Umbilical cord (tissue), 2 donors: ENCODE measurements at places on chromosomes 5 and 9. TPM values are rescaled to one million over a fixed set of nuclear protein-coding genes. Genes with fewer than 3 reads are reported as not detected.

GRCh38 chr9:116516456-116516855 lies 170.6 kb upstream of the TRIM32 start:
- DNase-seq: no peak

DNA sequence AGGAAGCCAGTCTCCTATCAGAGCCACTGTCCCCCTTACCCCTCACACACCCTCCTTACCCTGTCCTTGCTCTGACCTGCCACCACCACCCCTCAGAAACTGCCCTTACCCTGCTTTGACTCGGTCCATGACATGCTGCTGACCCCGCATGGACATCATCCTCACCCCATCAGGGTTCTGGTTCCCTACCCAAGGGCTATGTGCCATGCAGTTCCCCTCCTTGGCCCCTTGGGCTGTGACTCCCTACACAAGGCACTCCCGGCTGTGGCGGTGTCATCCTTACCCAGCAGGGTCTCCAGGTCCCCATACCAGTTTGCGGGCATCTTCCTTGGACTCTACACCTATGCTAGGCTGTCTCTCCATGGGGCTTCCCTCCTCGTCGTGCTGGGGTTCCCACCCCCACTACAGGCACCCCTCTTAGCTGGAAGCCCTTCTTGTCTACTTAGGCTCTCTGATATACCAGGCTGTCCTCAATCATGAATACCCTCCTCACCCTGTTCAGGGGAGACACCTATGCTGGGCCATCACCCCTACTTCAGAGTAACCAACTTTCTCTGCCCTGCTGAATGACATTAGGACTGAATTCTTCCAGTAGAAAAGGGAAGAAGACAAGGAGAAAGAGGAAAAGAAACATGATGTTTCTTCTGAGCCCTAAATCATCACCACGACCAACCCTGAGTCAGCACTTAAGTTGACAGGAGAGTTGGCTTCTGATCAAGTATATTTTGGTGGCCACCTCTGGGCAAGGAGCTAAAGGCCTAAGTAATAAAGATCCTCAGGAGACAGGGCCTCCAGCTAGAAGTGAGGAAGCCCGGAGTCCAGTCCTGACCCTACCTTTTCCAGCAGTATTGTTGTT lies 115.2 kb downstream of the GCNT1 start:
- DNase-seq: no peak

GRCh38 chr5:16784843-16785791 lies 151.0 kb downstream of the MYO10 start:
- no peak for DNase-seq

- no peak for DNase-seq
These were observed 22.3 kb downstream of the IRX2 start for GRCh38 chr5:2729189-2729588.

DNA sequence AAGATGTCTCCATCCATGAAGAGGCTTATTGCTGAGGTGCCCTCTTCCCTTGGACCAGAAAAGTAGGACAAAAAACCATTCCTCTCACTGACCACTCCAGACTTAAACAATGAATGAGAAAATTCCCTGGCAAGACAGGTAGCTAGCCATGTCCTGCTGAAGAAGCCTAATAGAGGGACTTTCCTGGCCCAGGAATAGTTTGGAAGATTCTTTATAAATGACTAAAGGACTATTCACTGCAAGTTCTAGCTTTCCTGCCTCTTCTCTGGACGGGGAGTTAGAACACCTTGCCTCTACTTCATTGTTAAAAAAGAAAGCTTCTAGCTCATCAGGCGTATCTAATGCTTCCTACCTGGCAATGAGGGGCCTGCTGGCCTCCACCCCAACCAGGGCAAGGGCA lies 153.6 kb downstream of the NR3C1 start:
- no peak for DNase-seq

DNA sequence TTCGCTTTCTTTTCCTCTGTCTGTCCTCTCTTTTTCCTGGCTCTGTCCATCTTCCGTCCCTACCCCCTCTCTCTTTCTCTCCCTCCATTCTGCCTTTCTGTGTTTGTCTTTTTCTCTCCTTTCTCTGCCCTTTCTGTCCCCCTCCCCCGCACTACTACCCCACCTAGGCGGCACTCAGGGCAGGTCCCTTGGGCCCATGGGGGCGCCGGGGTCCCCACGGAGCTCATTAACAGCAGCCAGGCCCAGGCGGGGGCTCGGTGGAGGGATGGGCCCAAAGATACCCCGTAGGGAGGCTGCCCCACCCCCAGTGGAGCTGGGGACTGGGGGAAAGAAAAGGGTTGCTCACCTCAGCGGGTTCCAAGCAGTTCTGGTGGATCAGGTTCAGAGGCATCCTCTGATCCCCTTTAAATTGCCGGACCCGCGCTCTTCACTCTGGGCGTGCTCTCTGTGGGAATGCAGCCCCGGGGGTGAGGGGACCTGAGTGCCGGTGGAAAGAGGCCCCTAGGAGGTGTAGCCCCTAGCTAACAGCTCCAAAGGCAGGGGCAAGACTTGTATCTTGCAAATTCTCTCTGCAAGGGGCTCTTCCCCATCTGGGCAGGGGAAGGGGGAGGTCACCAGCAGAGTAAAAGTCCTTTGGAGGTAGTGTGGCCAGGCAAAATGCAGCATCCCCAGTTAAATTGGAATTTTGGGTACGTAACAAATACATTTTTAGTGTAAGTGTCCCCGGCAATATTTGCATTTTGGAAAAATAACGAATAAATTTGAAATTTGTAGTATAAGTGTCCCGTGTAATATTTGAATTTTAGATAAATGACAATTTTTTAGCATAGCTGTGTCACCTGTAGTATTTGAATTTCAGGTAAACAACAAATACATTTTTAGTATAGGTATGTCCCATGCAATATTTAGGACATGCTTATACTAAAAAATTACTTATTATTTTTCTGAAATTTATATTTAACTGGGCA lies 7.4 kb downstream of the LHX2 start:
- no peak for DNase-seq

DNA sequence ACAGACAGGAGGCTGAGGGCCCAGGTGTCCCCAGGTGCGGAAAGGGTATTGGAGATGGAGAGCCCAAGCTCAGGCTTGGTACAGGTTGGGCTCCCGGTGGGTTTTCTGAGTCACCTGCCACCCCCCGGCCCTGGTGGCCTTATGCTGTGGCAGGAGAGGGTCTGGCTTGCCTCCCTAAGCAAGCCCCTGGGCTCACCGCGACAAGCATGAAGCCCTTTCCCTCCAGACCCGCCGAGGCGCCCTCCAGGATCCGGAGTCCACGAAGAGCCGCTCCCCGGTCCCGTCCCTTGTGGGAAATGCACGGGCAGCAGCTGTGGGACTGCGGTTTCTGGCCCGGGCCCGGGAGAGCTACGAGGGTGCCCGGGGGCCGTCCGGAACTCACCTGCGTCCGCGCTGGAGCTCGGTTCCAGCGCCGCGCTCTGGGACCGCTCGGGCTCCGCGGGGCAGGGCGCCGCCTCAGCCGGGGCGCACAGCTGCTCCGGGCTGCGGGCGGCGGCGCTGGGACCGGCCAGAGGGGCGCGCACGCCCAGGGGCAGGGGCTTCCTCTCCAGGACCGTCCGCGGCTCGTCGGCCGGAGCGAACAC lies 757 bp downstream of the SAPCD2 start:
- no peak for DNase-seq

DNA sequence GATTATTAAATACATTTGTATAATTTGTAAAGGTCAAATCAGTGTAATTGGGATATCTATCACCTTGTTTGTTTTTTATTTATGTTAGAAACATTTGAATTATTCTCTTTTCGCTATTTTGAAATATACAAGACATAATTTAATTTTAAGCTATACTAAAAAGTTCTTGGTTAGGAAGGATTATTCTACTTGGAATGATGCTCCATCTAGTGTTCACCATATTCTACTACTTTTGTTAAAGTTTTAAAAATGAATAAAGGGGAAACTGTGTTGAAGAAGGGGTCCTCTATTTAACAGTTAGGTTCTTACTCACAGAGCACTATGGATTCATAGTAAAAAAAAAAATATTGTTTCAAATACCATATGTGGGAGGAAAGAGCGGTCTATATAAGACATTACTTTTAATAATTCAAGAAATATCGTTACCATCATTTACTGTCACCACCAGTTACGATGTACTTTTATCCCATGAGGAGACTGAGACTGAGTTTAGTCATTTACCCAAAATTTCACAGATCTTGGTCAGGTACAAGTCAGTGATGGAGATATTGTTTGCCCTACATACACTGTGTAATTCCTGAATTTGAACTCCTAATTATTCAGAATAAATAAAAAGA lies 6.3 kb upstream of the STOM start:
- DNase-seq: no peak

- no peak for DNase-seq
These were observed 597.0 kb downstream of the PSAT1 start for GRCh38 chr9:78893774-78894401.

- DNase-seq: peak; percentile 98
These were observed 399 bp upstream of the FBN2 start for GRCh38 chr5:128538250-128539037.

GRCh38 chr9:6106711-6107339 lies 91.4 kb upstream of the RANBP6 start:
- DNase-seq: peak; percentile 56

DNA sequence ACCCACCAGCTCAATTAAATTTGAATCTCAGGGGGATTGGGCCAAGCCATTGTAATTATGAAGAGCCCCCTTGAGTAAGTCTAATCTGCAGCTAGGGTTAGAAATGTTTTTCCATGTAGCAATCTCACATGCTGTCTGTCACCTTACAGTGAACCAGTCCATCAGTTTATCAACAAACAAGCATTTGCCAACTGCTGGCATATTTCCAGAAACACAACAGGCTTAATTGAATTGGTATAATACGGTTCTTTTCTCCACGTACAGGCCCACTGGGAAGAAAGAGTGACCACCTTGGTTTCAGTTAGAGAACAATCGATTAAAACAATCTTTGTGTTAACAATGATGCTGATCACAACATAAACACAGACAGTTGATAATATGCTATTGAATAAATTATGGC lies 67.4 kb downstream of the NSUN2 start:
- no peak for DNase-seq

GRCh38 chr9:89252651-89253267 lies 58.2 kb upstream of the CKS2 start:
- no peak for DNase-seq

GRCh38 chr5:142095035-142095434 lies 13.5 kb upstream of the NDFIP1 start:
- DNase-seq: no peak

DNA sequence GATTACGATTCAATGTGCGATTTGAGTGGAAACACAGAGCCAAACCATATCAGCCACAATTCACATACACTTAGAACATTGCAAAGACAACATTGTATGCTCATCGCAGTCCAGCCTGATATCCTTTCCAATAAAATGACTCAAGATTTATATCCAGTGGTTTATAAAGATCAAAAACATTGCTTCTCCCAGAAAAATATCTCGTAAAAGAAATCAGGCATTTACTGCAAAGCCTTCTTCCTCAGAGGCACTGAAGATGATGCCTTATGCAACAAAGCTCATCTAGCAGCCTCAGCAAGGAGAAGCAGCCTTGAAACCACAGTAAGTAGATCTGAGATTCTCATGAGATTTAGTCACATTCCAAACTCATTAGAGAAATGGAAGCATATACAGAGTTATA lies 523.8 kb downstream of the ELAVL2 start:
- DNase-seq: peak; percentile 96

GRCh38 chr9:121912812-121913627 lies 180.1 kb downstream of the TTLL11 start:
- no peak for DNase-seq

- no peak for DNase-seq
These were observed 408.1 kb downstream of the GADD45G start for GRCh38 chr9:90012949-90013348.

DNA sequence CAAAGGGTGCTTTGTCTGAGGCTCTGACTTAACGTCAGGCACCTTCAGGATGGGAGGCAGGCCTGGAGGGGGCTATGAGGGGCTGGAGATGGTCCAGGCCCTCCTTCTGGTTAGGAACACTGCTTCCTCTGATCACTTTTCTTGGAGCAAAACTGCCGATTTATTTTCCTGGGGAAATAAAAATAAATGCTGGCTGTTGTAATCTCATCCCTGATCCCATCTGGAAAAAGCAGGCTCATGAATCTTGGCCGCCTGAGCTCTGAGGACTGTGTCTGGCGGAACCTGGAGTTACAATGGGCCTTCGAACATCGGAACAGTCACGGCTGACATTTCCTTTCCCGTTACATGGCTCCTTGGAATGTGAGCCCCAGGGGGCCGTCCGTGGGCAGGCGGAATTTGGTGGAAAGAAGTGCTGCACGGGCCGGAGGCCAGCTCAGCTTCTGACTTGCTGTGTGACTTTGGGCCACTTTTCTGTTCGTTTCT lies 157.8 kb downstream of the RGS3 start:
- peak; percentile 88 for DNase-seq

GRCh38 chr5:67106626-67107342 lies 89.8 kb downstream of the CD180 start:
- peak; percentile 23 for DNase-seq

GRCh38 chr9:99787556-99787955 lies 34.1 kb upstream of the NR4A3 start:
- no peak for DNase-seq

- DNase-seq: no peak
These were observed 67.0 kb upstream of the KLF9 start for GRCh38 chr9:70481471-70481870.

The PCDHB14 gene
- 12.3 TPM for total RNA-seq

The ACTL7A gene
- 0.96 TPM for total RNA-seq

The BRIX1 gene
- total RNA-seq: 38.8 TPM

The AGXT2 gene
- total RNA-seq: 2.2 TPM

The C5orf52 gene
- total RNA-seq: not detected

The PDE6A gene
- total RNA-seq: 5.3 TPM

The ADGRD2 gene
- total RNA-seq: not detected
